ENCODE measurements at places on chromosomes 4 and X. TPM values are rescaled to one million over a fixed set of nuclear protein-coding genes. Genes with fewer than 3 reads are reported as not detected.

DNA sequence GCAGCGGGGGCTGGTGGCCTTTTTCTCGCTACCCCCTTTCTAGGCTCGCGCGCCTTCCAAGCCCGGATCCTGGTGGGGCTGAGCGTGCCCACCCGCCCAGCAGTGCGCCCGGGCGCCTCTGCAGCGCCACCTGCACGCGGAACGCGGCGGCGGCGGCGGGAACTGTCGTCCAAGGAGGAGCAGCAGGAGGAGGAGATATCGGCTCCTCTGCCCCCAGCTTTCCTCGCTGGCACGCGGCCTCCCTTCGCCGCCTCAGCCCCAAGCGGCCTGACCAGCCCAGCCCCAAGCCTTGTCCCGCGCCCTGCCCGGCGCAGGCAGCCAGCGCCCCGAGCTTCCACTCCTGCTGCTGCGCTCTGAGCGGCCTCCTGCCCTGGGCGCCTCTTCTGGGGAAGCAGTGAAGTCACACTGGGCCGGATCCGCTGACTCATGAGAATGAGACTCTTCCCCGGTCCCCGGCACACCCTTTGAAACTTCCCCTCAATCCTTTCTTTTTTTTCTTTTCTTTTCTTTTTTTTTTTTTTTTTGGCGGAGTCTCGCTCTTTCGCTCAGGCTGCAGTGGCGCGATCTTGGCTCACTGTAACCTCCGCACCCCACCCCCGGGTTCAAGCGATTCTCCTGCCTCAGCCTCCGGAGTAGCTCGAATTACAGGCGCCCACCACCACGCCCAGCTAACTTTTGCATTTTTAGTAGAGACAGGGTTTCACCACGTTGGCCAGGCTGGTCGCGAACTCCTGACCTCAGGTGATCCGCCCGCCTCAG, 10.6 kb upstream of the ELF4 start:
- peak; percentile 91 for DNase-seq

DNA sequence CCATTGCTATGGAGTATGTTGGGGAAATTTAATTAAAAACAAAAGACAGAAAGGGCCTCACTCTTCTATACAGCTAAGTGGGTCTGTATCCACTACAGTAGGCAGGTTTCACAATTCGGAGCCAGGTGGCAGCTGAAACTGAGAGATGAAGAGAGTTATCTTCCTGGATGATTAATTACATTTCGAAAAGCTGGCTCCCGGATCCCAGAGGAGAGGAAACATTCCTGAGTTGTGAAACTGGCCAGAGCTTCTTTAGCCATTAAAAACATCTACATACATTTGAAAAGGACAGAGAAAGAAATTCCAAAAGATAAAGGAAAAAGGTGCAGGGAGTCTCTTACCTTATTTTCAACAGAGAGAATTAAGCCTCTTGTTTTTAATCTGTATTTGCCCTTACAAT, 15.5 kb upstream of the PDZD4 start:
- peak; percentile 1 for DNase-seq

Gene BMP3
- not detected for total RNA-seq

Gene XAGE2
- not detected for total RNA-seq

GRCh38 chr4:150173982-150174398, 95.7 kb downstream of the DCLK2 start:
- no peak for DNase-seq

DNA sequence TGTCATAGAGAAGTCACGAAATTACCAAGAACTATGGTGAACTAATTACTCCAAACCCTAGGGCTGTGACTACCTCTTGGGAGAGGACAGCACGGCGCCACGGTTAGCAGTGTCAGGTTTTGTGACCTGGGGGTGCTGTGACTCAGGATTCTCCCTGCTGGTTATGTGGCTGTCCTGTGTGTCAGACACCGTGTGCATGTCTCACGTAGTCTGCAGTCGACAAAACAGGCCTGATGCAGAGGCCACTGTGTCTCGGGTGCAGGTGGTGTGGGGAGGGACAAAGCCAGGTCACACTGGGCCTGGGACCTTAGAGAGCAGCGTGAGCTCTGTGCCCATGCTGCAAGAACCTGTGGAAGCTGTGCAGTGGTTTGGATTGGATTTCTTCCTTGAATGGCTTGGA, 34.1 kb downstream of the TNIP2 start:
- no peak for DNase-seq

Gene CYSLTR1
- not detected for total RNA-seq

Gene TBC1D9
- 12.8 TPM for total RNA-seq

DNA sequence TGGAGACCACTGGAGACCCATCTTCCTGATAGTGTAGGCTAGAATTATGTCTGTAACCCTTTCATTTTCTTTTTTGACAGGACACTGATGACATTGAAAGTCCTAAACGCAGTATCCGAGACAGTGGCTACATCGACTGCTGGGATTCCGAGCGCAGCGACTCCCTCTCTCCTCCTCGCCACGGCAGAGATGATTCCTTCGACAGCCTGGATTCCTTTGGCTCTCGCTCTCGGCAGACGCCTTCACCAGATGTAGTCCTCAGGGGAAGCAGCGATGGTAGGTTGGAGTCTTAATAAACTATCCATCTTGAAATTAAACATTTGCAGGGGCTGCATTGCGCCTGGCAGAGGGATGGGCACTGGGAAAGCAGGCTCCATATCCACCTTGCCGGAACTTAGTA, 75.4 kb downstream of the LIMCH1 start:
- DNase-seq = no peak

Gene DGAT2L6
- not detected for total RNA-seq

Gene GYPE
- not detected for total RNA-seq

DNA sequence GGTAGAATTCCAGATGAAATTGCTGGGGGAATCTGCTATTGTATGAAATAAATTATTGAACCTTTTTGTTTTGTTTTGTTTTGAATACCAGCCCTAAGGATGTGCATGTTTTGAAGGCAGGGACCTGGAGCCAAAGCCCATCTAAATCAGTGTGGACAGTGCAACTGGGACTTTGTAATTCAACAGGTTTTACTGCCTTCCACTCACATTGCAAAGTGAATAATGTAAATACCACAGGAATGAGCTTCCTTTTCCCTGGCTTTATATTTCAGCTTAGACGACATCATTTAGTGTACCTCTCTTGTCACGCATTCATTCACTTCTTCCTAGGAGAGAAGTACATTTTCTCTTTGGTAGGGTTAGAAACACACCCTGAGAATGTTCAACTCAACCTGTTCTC, 795.0 kb downstream of the CENPC start:
- DNase-seq = no peak

Gene GPR34
- total RNA-seq = not detected

- DNase-seq = no peak
Observed at GRCh38 chr4:7197910-7198309, 5.6 kb downstream of the SORCS2 start.

- peak; percentile 28 for DNase-seq
Observed at GRCh38 chrX:24357106-24357505, 3.3 kb upstream of the SUPT20HL1 start.

- no peak for DNase-seq
Observed at GRCh38 chrX:122203399-122203798, 980.7 kb upstream of the GRIA3 start.

Gene APELA
- not detected for total RNA-seq

- DNase-seq = no peak
Observed at GRCh38 chr4:57710053-57710452, 599.9 kb upstream of the IGFBP7 start.
